ENCODE measurements at places on chromosomes 5 and 9.
A peak's percentile ranks its signal among the peaks of the same experiment; 100 is the strongest.

- no peak for DNase-seq
These were observed 58.7 kb upstream of the GPR151 start for GRCh38 chr5:146574713-146575112.

GRCh38 chr5:138668451-138669380 lies 84.5 kb upstream of the CTNNA1 start:
- DNase-seq: no peak

GRCh38 chr5:109231331-109231730 lies 178.4 kb downstream of the PJA2 start:
- no peak for DNase-seq

GRCh38 chr9:136044971-136045594 lies 50.0 kb downstream of the NACC2 start:
- peak; percentile 59 for DNase-seq

DNA sequence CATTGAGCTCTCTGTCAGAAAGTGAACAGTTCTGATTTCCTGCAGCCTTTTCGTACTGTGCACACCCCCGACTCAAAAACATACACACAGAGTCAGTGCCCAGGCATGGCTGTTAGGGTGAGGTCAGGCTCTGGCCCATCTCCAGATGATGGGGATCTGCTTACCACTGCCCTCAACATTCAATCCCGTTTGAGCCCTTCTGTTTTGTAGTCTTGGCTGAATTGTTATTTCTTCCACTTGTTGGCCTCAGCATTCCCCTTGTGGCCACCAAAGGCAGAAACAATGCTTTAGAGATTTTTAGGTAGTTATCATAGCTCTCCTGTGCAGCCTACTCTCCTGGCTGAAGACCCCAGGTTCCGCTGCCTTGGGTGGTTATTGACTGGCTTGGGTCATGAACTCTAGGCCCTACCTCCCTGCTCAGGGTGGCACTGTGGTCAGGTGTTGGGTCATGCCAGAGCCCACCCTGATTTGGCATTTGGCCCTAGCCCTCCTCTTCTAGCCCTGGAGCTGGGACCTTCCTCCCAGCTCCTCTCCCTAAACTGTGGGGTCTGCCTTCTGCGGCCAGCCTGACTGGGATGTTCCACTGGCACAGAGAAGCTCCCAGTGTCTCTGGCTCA lies 7.8 kb upstream of the MYOZ3 start:
- DNase-seq: no peak

- DNase-seq: peak; percentile 27
These were observed 11.5 kb downstream of the SNX30 start for GRCh38 chr9:112761912-112762655.

GRCh38 chr5:52998552-52999313 lies 9.6 kb downstream of the ITGA2 start:
- DNase-seq: no peak

GRCh38 chr9:1001838-1002237 lies 25.4 kb downstream of the DMRT3 start:
- DNase-seq: peak; percentile 16

DNA sequence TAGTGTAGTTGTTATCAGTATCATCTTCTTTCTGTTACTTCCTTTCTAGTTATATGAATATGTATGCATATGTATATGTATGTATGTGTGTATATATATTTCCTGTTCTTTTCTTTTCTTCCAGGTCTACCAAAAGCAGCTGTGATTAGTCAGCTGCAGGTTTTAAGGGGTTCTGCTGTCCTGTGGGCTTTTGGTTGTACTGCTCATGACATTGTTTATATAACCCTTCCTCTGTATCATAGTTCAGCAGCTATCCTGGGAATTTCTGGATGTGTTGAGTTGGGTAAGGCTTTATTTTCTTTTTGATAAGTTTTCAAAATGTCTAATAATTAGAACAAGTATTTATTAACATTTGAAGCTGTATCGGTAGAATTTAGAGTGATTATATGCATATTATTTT lies 23.2 kb downstream of the SLC27A6 start:
- DNase-seq: no peak

GRCh38 chr9:68704498-68704813 lies 584 bp upstream of the PIP5K1B start:
- DNase-seq: no peak

DNA sequence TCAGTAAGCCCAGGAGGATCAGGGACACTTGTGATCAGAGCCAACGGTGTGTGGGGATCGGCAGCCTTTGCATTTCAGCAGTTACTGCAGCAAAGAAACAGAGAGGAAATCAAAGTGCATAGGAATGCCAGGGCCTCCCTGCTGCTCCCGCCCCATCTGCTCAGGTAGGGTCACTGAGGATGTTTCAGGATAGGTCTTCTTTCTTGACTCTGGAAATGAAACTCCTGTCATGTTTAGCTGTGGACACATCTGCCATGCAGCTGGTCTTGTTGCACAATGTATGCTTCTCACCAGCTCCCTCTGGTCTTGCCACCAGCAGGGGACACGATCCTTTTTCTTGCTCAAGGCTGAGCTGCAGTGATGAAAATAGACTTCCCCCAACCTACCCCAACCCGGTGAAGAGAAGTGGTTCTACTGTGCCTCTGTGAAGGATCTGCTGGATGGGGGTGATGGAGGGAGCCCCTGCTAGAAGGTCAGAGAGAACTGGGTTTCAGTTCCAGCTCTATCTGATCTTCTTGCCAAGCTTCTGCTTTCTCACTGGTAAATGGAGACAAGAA lies 185.2 kb upstream of the KLF4 start:
- no peak for DNase-seq

GRCh38 chr5:112551419-112552032 lies 132.4 kb upstream of the EPB41L4A start:
- DNase-seq: peak; percentile 44

DNA sequence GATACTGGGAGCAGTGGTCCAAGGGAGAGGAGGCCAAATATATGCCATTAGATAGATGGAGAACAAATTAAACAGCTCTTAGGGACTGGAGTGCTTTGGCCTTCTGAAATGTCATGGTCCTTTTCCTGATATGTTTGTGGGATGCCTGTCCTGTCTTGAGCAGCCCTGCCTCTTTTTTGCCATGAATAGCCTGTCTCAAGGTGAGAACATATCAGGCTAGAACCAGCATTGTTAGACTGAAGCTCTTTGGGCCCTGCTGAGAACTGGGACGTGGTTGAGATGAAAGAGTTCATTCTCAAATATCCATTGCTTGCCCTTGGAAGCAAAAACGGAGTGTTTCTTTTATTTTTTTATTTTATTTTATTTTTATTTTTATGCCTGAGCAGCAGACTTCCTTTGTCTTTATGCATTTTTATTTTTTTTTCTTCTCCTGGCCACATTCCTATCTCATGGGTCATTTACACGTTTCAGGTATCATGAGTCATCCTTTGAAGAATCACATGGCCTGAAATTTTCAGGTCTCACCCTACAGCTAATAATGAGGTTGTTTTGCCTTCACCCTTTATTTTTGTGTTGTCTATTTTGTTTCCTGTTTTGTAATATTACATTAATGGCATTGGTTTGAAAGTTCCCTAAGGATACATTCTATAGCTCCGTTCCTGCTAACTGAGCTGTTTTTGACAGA lies 371.4 kb downstream of the PSAT1 start:
- DNase-seq: no peak

DNA sequence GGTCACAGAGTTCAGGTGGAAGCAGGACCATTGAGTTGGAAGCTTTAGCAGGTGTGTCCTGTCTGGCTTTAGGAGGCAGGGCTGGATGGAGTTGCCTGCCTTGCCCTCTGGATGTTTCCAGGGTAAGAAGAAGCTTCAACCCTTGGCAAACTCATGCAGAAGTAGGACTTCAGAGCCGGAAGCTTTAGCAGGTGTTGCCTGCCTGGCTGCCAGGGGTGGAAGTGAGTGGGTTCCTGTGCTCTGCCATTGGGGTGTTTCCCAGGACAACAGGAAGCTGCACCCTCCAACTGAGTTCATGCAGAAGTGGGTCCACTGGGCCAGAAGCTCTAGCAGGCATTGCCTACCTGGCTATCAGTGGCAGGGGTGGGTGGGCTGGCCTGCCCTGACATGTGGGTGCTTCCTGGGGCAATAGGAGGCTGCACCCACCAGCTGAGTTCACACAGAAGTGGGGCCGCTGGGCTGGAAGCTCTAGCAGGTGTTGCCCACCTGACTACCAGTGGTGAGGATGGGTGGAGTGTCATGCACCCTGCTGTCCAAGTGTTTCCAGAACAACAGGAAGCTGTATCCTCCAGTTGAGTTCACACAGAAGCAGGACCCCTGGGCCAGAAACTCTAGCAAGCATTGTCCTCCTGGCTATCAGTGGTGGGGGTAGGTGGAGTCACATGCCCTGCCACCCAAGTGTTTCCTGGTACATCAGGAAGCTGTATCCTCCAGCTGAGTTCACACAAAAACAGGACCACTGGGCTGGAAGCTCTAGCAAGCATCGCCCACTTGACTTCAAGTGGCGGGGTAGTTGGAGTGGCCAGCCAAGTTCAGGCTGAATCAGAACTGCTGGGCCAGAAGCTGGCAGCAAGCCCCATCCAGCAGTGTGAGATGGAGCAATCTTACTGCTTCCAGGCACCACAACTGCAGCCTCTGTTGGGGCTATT lies 24.6 kb downstream of the LOX start:
- no peak for DNase-seq

- no peak for DNase-seq
These were observed 31.5 kb upstream of the LVRN start for GRCh38 chr5:115930630-115931337.

GRCh38 chr5:150848271-150848670 lies 1.9 kb downstream of the IRGM start:
- no peak for DNase-seq

- peak; percentile 7 for DNase-seq
These were observed 32.4 kb downstream of the HOMER1 start for GRCh38 chr5:79481574-79481973.

DNA sequence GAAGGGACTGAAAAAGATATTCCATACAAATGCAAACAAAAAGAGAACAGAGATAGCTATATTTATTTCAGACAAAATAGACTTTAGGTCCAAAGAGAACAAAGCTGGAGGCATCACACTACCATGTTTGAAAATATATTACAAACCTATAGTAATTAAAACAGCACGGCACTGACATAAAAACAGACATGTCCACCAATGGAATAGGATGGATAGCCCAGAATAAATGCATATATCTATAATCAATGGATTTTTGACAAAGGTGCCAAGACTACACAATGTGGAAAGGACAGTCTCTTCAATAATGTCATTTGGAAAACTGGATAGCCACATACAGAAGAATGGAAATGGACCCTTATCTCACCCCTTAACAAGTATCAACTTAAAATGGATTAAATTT lies 10.2 kb downstream of the PRKAA1 start:
- DNase-seq: no peak

DNA sequence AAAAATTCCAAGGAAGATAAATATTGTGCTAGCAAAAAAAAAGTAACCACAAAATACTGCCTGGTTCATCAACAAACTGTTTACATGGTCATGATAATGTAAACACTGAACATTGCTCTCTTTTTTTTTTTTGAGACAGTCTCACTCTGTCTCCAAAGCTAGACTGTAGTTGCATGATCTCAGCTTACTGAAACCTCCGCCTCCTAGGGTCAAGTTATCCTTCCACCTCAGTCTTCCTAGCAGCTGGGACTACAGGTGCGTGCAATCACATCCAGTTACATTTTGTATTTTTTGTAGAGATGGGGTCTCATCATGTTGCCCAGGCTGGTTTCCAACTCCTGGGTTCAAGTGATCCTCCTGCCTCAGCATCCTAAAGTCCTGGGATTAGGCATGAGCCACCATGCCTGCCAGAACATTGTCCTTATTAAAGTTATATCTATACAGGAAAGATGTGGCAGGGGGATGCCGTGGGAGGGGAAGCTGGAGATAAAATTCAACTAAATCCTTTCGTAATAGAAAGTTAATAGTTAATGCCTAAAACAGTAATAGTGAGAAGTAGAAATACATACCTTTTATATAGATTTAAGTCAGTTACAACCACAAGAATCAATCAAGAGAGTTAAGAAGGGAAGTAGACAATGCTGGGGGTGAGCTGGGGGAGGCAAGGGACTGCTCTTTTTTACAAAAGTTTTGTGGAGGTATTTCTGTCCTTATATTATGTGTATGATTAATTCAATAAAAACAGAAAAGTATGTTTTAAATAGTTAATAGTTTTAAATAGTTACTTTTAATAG lies 52.3 kb downstream of the RGMB start:
- no peak for DNase-seq

- DNase-seq: no peak
These were observed 634.4 kb upstream of the C9orf72 start for GRCh38 chr9:28207657-28208056.

DNA sequence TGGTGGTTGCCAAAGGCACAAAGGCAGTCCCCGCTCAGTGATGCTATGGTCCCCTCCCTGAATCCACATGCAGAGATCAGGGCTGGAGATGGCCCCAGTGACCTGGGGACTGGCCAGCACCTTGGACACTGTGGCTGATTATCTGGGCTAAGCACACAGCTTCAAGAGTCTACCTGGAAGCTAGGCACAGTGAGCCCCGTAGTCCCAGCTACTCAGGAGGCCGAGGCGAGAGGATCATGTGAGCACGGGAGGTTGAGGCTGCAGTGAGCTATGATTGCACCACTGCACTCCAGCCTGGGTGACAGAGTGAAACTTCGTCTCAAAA lies 8.3 kb upstream of the SCGB3A1 start:
- DNase-seq: no peak

DNA sequence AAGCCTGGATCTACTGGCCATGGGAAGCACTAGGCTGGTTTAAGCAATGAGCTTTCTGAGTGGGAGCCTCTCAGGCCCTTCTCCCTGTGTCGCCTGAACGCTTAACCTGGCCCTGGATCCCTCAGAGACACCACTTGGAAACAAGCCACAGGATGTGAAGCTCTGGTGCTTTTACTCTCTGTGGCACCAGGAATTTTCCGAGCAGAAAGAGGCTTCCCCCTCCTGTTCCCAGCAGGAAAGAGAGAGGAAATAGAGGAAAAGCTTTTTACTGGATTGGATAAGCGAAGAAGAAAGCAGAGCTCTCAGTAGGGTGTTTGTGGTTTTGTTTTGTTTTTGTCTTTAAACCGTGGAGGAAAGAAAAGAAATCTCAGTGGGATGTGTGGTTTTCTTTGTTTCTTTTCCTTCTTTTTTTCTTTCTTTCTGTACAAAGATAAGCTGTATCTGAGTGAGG lies 34.5 kb downstream of the COL15A1 start:
- peak; percentile 39 for DNase-seq

DNA sequence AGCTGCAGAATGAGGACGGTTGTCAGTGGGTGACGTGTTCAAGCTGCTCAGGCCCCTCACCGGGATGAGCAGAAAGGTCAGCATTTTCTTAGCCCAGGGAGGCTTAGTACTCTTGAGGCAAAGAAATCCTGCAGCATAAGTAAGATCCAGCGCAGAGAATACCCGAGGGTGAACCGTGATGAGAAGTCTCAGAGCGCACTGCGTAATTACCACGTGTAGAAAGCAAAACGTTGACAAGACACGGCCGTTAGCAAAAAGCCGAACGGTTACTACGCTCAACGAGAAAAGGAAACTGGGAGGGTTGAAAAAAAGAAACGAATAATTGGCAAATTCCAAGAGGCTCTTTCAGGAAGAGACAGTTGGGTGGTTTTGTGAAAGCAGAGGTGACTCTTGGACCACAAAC lies 104.0 kb downstream of the COL23A1 start:
- DNase-seq: no peak

GRCh38 chr9:105608721-105609598 lies 51.0 kb downstream of the FKTN start:
- DNase-seq: peak; percentile 68
